ENCODE measurements at places on chromosomes 16 and 17. TPM values are rescaled to one million over a fixed set of nuclear protein-coding genes. Genes with fewer than 3 reads are reported as not detected.

Gene FOXL1
- total RNA-seq = 17.4 TPM

Gene PRSS53
- total RNA-seq = 6.0 TPM

Gene KREMEN2
- total RNA-seq = not detected

Gene KCTD5
- total RNA-seq = 25.3 TPM

Gene IRX3
- total RNA-seq = 0.10 TPM

Gene CACNG5
- total RNA-seq = not detected

Gene SLC6A2
- total RNA-seq = not detected

Gene PLLP
- not detected for total RNA-seq

Gene KRT14
- total RNA-seq = 1.3 TPM

Gene TMEM97
- total RNA-seq = 7.8 TPM

Gene GOSR1
- total RNA-seq = 33.6 TPM

Gene PRRT2
- total RNA-seq = 1.8 TPM

Gene CAPN15
- 28.5 TPM for total RNA-seq

Gene KRT25
- total RNA-seq = not detected

Gene NATD1
- total RNA-seq = 11.2 TPM

Gene LRRC46
- 0.10 TPM for total RNA-seq

Gene TMIGD1
- total RNA-seq = not detected

Gene KRT28
- total RNA-seq = not detected

Gene LAT
- 0.78 TPM for total RNA-seq
